ENCODE measurements at places on chromosomes 2 and 18.

DNA sequence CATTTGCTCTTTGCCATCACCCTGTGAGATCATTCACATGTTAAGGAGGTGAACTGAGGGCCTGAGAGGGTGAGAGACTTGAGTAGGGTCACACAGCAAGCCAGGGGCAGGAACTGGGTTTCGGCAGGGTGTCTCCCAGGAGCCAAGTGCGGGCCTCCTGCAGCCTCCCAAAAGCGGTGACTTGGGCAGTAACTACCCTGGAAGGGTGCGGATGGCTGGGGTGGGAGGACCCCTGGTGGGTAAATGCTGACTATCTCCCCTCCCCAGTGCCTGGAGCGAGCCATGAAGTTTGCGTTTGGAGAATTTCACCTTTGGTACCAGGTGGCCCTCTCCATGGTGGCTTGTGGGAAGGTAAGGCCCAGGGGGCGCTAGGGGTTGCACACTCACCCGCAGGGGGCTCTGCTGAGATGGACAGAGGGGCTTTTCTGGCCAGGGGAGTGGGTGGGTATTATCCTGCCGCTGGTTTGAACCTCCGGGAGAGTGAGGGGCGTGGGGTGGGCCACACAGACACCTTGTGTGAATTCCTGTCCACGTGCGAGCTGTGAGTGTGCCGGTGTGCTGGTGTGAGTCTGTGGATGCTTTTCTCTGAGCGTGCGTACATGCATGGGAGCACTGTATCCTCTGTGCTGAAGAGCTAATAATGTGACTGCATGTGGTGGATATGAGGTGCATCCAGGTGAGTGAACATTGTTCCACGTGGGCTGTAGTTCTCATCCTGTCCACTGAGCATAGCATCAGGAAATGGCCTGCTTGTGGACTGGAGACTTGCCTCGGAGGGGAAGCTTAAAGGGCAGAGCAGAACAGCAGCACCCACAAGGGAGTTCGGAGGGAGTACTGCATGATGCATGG, 91.0 kb upstream of the MCFD2 start:
- DNase-seq: no peak

DNA sequence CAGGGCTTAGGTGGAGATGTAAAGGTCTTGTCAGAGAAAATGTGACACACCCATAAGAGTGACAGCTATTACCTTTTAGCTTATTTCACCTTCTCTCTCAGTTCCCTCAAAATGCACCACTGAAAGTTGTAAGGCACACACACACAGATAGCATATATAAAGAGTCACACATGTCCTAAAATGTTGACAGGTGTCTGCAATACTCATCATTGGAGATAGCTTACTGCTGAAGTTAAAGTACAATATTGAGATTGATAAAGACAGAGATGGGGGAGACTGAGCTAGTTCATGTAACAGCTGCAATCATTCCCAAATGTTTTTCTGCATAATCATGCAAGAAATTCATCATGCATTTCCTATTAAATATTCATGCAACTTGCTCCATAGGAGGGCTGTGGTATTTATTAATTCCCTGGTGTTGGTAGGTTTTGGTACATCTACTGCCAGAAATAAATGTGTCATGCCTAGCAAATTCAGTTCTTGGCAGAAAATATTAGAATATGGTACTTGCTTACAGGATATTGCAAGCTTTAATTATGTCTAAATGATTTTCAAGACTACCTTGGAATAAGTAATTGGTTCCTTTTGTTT, 118.8 kb upstream of the RBMS1 start:
- DNase-seq: no peak

- no peak for DNase-seq
These were observed 89.2 kb upstream of the LRATD1 start for GRCh38 chr2:14543284-14543683.

- no peak for DNase-seq
These were observed 1611.9 kb upstream of the ZEB2 start for GRCh38 chr2:146131785-146132184.

DNA sequence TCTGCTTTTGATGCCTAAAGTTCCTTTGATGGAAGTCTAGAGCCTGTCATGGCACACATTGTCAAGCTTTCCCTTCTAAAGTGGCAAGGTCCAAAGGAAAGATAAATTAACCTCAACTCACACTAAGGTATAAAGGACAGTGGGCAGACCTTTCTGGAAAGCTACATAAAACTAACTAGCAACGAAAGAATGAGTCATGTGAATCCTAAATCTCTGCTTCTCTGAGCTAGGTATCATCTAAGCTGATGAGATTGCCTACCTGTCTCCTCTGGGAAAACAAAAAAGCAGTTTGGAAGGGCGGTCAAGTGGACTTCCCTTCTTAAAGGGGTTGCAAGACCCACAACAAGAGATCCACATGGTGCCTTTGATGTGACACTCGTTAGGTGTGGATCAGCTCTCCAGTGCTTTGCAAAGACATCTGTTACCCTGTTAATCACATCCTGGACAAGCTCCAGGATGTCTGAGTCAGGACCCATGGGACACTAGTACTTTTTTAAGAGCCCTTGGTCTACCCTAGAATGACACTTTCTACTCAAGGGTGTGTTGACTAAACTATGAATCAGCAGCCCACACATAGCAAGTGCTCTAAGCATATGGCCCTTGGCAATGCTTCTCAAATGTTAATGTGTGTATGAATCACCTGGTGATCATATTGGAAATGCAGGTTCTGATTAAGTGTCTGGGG, 173.5 kb downstream of the ALK start:
- no peak for DNase-seq

DNA sequence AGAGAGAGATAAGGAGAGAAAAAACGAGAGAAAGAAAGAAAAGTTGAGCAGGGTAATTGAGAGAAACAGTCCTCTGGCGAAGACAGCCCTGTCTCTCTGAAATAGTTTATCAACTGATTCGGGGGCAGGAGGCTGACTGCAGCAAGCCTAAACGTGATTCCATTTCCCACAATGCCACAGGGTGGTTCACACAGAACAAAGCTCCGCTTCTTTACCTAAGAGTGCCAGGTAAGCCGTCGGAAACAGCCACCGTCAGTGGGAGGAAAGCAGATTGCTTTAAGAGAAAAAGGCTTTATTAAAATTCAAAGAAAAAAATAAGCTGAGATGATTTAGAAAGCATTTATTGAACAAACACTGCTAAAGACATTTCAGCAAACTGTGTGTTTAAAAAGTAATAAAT, 271.4 kb upstream of the POU3F3 start:
- DNase-seq: no peak

- no peak for DNase-seq
These were observed 1977.7 kb upstream of the LRRTM1 start for GRCh38 chr2:82282111-82282882.

DNA sequence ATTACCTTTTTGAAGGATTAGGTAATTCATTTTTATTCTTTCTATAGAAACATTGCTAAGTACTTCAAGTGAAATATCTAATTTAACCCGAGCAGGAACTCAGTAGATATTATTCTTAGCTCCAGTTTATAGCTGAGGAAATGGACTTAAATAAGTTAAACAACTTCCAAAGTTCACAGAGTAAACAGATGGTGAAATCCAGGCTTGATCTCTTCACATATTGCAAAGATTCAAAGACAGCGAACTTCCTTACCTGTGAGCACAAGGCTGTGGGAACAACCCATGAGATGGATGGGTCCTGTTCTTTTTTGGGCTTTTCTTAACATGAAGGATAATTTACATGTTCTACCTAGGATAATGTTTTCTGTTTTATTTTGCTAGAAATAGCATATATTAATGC, 439.0 kb downstream of the IRS1 start:
- no peak for DNase-seq

DNA sequence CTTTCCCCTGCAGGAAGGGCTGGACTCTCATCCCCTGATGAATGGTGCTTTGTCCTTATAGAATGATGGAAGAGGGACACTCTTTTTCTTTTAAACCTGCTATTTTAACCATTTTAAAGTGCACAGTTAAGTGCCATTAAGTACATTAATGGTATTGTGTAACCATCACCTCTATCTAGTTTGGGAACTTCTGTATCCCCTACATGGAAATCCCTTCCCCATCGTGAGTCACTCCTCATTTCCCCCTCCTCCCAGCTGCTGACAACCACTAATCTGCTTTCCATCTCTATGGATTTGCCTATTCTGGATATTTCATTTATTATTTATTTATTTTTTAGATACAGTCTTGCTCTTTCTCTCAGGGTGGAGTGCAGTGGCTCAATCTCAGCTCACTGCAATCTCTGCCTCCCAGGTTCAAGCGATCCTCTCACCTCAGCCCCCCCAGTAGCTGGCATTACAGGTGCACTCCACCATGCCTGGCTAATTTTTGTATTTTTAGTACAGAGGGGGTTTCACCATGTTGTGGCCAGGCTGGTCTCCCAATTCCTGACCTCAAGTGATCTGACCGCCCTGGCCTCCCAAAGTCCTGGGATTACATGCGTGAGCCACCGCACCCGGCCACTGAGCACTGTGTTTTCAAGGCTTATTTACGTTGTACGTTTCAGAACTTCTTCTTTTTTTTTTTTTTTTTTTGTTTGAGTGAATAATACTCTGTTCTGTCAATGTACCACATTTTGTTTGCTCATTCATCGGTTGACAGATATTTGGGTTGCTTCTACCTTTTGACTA, 15.8 kb downstream of the DGKD start:
- DNase-seq: no peak

DNA sequence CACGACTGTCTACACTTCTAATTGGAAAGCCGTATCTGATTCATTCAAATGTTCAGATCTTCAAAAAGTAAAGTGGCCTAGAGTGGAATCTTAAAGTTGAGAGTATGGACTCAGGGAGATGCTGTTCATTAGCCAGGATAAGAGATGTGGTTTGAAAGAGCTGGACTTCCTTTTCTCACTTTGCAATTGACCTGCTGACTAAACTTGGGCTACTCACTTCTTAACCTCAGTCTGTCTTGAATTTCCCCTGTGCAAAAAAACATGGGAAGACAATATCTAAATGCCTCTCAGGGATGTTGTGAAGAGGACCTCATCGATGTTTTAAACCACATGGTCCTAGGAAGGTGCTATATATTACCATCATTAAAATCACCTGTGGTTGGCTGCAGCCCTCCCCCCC, 64.1 kb downstream of the BCL2 start:
- DNase-seq: no peak

DNA sequence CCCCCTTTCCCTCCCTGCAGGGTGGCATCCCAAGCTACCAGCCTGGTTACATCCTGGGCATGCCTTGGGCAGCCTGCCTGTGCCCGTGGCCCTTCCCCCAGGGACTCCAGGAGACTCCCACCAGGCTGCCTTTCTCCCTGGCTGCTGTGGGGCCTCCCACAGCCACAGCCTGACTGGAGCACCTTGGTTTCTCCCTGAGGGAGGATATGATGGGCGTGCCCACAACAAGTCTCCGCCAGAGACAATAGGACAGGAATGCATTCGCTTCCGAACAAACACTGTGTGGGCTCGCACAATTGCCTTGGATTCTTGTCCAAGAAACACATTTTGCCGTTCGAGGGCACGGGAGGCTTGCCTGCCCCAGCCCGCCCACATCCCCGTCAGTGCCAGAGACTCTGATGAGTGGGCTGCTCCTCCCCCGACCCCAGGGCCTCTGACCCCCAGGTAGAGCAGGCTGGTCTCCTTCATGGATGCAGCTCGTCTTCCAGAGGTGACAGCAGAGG, 102.1 kb downstream of the SMAD7 start:
- DNase-seq: no peak

GRCh38 chr2:225040856-225041206, 1.4 kb downstream of the DOCK10 start:
- DNase-seq: peak; percentile 25

GRCh38 chr18:48203961-48204666, 205.1 kb downstream of the ZBTB7C start:
- DNase-seq: no peak

DNA sequence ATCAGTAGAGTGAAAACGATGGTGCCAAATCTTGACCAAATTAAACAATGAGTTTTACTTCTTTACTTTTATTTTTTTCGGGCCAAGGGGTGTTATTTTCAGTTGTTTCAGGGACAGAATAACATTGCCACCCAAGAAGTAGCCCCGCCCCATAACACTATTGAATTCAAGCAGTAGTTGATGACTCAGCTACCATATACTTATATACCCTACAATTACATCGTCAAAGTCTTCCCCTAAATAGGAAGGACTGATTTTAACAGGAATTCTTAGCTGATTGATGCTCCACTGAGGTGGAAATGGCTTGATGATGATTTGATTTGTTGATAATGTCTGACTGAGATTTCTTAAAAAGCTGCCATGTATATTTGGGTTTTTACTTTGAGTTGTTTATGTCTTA, 24.7 kb downstream of the LYPD6B start:
- no peak for DNase-seq

DNA sequence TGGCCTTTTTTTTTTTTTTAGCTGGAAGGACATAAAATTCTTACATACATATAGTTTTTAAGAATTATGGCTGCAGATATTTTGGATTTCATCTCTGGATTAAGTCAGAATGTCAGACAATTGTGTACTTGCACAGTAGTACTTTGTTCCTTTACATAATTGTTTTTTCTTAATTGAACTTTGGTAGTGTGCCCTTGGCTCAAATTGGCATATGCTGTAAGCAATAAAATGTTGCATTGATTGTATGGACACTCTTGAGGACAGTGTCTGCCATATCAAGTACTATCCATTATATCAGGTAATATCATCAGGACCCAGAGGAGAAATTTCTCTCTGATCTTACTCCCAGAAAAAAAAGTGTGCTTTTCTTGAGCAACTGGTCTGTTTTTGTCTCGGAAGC, 15.3 kb downstream of the ZC3H6 start:
- DNase-seq: no peak

DNA sequence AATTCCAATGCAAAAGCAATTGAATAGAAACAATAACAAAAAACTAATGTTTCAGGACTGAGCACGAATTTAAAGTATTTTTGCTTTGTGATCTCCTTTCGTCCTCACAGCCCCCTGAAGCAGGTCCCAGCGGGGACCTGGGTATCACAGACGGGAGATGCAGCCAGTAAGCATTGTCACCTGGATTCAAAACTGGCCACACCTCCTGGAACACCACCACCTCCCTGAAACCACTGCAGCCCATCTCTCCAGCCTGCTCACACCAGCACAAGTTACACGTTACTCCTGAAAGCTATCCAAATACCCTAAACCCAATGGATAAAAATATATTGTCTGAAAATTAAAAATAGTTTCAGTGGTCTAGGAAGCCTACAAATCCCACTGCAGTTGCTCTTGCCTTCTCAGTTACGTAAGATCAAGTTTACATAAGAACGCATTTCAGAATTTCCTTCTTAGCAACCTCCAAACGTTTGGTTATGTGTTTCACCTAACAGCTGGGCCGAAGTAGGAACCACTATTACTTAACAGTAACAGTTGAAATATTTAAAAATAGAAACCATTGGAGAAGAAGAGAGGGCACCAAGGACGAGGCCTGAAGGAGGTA, 178.0 kb downstream of the HDAC4 start:
- no peak for DNase-seq

DNA sequence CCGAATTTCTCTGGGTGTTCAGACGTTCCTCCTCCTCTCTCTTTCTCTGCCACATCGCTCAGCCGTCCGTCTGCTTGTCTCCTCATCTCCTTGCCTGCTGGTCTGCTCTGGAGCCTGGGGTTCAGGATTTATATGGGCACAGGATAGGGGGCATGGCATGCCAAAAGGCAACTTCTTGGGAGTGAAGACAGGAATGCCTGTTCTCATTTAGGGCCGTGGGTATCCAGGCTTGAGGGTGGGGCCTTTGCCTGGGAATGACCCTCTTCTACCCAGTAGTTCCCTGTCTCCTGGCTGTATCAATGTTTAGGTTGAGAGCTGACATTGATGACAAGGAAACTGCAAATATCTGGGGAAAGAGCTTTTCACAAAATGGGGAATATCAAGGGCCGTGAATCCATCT, 98.0 kb downstream of the HRH4 start:
- no peak for DNase-seq
